Frontal cortex (tissue), 4 donors: ENCODE measurements at places on chromosomes 3 and 15. TPM values are rescaled to one million over a fixed set of nuclear protein-coding genes. Genes with fewer than 3 reads are reported as not detected.

Gene CCDC191
- total RNA-seq: 4.1 TPM

Gene ZNF385D
- 17.5 TPM for total RNA-seq

Gene TAGLN3
- total RNA-seq: 174 TPM

Gene WNT7A
- 15.1 TPM for total RNA-seq

Gene HPS3
- 22.0 TPM for total RNA-seq

Gene ACOX2
- 1.6 TPM for total RNA-seq

Gene SIDT1
- total RNA-seq: 8.2 TPM

Gene FSIP1
- total RNA-seq: 17.5 TPM

Gene RSL24D1
- total RNA-seq: 178 TPM

Gene CDC25A
- 4.5 TPM for total RNA-seq

Gene CCDC54
- total RNA-seq: not detected

Gene TMEM40
- total RNA-seq: not detected

Gene SLC2A2
- not detected for total RNA-seq

Gene SLC9A9
- total RNA-seq: 4.9 TPM

Gene IL20RB
- 0.82 TPM for total RNA-seq

Gene FRMD5
- total RNA-seq: 25.3 TPM

Gene CCDC80
- 2.9 TPM for total RNA-seq

Gene MTMR10
- 6.1 TPM for total RNA-seq

Gene SUSD5
- total RNA-seq: 2.0 TPM

Gene RAD51
- 0.82 TPM for total RNA-seq

Gene LSAMP
- 59.9 TPM for total RNA-seq

Gene GOLGA8M
- 0.82 TPM for total RNA-seq

Gene BCL2A1
- total RNA-seq: 0.82 TPM
